ENCODE measurements at places on chromosomes 7 and 10.
A peak's percentile ranks its signal among the peaks of the same experiment; 100 is the strongest.

DNA sequence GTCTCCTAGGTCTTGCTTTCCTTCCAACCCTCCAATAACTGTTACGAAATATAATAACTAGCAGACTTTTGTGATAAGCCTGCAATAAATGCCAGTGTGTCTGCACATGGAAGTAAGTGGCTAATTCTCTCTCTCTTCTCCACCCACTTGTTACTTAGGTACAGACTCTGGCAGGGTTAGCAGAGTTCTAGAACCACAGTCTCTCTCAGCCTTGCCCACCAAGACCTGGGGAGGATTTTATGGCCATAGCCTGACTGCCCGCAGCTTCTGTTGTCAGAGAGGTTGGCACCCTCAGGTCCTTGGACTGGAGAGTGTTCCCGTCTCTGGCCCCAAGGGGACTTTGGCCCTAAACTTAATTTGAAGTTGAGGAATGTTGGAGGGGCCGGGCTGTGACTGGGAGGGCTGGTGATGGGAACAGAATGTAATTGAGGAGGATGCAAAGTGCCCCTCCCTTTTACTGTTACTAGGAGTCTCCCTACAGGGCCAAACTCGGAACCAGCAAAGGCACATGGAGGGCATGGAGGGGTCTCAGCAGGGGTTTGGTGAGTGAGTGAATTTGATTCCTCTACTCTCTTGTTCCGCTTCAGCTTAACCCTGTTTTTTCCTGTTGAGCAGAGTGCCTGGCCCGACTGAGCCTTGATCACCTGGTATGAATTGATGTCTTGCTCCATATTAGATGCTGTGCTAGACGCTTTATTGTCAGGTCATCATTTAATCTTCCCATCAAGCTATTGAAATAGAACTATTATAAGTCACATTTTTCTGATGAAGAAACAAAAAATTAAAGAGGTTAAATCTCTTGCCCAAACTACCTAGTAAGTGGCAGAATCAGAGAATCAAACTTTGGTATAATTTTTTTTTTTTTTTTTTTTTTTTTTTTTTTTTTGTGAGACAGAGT is 37.0 kb upstream of the LCOR start:
- DNase-seq = no peak

DNA sequence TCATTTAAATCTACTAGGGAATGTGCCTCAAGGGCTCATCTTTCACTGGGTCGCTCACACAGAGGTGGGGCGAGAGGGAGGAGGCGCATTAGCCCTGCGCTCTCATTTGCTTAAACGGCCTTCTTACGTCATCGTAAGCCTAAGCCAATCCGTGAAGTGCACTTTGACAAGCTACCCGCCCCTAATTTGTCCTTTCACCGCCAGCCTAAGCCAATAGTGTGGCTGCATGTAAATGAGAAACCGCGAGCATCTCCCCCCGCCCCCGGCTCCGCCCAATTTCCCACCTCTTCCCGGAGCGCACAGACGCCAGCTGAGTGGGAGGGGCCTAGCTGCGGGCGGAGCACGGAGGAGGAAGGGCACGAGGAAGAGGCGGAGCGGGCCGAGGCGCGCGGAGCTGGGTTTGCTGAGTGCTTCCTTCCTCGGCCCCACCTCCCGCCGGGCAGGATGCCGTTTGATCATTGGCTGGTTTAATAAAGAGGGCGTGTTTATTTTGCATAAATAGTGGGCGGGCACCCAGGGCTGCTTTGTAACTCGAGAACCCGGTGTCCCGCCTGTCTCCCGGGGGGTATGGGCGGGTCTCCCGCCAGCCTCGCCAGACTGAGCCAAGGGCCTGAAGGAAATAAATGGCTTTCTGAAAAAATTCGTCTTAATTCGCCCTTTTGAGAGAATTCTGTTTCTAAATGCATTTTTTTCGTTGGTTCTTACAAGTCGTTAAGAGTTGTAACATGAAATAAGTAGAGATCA is 289.6 kb upstream of the NFE2L3 start:
- peak; percentile 47 for DNase-seq

GRCh38 chr10:72419241-72419640 is 64.5 kb upstream of the DNAJB12 start:
- no peak for DNase-seq

DNA sequence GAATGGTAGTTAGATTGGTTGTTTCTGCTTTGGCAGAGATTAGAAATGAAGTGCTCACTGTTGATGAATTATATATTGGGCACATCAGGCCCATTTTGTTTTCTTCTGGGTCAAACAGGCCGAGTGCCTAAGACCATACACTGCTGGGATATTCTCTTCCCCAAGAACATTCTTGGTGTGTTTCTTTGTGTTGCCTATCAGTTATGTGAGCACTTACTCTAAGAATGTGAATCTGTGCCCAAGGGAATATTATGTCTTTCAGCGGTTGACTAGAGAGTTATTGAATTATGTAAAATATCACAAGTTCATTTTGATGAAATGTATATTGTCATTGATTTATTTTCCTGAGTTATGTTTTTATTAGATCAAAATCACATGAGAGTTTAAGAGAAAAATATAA is 255.5 kb upstream of the SMIM30 start:
- no peak for DNase-seq

GRCh38 chr10:1744524-1744923 is 7.2 kb upstream of the ADARB2 start:
- no peak for DNase-seq

DNA sequence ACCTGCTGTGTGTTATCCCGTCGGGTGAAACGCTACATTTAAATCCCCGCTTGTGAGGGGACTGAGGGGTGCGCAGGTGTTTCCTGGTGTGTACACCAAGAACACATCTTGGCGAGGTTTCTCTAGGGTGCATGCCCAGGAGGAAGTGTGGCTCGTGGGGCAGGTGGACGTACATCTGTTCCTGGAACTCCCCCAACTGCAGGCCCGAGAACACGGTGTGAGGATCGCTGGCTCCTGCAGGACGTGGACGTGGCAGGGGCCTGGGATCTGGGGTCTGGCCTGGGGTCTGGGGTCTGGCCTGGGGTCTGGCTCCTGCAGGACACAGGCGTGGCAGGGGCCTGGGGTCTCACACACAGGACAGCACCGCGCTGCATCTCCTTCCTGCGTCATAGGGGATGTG is 10.1 kb downstream of the KNDC1 start:
- DNase-seq = no peak

DNA sequence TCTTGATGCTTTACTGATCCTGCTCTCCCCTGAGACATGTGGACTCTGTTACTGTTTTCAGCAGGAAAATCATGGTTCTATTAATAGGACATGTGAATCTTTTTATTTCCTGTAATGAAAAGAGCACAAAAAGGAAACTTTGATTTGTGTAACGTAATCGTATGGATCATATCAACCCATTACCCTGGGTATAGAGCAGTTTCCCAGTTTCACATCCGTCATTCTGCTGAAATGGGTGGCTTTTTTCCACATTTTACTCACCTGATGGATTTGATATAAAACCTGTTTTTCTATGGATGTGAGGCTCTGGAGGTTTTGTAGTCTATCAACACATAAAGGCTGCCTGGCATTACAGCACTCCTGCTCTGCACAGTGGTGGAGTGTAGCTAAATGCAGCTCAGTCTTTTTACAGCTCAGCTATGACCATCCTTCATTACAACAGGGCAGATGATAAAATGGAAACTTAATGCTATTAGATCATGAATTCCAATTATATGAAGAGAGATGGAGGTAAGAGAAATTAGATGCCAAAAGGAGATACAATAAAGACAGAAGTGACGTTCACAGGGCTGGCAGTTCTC is 486.3 kb upstream of the C7orf33 start:
- no peak for DNase-seq

DNA sequence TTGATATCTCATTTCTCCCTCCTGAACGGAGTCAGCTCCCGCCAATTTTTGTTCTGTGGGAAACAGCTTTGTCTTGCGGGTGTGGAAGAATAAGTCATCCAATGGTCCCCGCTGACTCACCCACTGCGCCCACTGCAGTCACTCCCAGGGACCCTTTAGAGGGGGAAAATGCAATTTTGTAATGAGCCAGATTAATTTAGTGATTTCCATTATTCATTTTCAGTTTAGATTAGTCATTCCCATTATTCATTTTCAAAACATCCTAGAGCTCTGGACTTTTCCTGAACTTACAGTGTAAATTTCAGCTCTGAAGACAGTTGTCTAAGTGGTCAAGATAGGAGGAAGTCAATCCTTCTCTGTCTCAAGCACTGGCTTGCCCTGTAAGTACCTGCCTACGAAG is 154.9 kb upstream of the TMEM72 start:
- DNase-seq = no peak

- DNase-seq = no peak
These were observed 244.3 kb upstream of the KCND2 start for GRCh38 chr7:120028636-120029035.

DNA sequence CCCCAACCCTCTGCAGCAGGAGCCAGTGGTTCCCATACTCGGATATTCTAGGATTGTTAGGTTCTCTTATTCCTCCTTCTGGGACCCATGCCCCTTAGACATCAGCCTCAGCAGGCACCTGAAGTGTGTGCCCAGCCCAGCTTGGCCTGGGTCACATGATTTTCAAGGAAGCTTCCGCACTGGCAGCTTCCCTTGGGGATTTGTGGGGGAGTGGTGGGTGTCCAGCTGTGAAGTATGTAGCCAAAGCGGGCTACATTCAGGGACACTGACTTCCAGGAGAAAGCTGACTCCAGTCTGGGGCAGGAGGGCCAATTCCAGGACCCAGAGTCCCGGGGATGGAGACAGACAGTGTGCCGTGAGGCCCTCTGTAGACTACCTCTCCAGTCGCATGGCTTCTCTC is 1.3 kb downstream of the LDB1 start:
- no peak for DNase-seq

DNA sequence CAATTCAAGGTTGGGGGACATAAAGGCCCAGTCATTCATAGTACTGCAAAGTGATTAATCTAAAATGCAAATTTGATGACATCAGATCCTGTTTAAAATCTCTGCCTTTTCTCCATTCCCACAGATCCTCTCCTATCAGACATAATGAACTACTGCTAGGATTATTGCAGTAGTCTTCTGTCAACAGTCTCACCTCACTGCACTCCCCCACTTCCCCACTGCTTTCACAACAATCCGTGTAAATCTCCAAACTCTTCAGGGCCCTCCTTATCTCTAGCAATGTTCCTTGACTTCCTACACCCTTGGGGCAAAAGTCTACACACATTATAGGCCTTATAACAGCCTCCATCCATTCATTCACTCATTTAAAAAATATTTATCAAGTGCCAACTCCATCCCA is 112.4 kb downstream of the KBTBD2 start:
- no peak for DNase-seq

- DNase-seq = no peak
These were observed 239.0 kb upstream of the IMMP2L start for GRCh38 chr7:111801277-111801676.

- no peak for DNase-seq
These were observed 372.6 kb downstream of the LRMDA start for GRCh38 chr10:75803816-75804552.

GRCh38 chr7:39133088-39133487 is 155.4 kb downstream of the POU6F2 start:
- no peak for DNase-seq

DNA sequence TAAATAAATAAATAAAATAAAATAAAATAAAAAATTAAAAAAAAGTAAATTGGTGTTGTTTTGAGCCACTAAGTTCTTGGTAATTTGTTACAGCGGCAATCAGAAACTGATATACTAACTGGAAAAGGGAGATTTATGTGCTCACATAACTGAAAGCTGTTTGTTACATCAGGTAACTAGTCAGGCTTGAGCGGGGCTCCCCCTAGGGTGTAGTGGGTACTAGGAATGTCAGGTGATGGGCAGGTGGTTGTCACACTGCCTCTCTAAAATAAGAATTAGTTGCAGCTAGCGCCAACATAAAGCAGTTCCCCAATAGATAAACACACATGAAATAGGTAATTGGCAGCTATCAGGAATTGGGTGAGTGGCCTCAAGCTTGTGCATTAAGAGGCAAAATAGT is 1336.9 kb downstream of the XPNPEP1 start:
- no peak for DNase-seq

DNA sequence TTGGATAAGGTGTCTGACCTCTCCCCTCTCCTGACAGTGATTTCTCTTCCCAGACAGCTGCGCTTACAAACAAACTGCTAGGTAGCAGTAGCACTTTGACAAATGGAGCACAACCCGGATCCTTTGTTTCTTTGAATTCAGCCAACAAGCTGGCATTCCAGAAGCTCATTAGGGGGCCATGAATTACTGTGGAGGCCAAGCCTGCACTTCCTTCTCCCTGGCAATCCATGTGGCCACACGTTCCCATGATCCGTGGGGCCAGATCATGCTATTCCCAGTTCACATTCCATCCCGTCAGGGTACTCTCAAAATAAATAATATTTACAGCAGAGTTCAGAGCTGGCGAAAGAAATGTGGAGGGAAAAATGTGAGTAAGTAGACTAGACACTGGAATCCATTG is 172.4 kb downstream of the PRPF18 start:
- no peak for DNase-seq

DNA sequence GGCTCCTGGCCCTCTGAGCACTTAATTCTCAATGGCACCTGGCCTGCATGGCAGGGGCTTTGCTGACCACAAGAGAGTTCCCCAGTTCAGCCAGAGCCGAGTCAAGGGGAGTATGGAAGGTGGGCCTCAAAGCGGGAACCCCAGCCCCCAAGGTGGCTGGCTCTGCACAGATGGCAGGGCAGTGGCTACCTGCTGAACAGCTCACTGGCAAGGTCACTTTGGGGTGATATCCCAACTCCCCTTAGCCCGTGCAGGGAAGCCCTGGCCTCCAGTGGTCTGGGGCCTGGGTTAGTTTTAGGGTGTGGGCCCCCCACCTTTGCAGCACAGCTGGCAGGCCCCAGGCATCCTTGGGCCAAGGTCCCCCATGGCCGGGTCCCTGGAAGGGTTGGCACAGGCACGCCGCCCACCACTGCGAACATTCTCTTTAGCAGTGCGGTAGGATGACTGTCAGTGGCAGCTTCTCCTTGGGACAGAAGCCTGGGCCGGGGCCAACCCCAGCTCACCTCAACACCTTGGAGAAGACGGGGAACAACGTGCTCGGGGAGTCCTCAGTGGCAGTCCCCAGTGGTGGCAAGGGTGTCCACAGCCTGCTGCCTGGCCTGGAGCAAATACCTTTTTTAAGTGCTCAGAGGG is 36.8 kb downstream of the PPIF start:
- DNase-seq = no peak

- DNase-seq = no peak
These were observed 106.1 kb downstream of the PPP1R3A start for GRCh38 chr7:113812591-113813255.

DNA sequence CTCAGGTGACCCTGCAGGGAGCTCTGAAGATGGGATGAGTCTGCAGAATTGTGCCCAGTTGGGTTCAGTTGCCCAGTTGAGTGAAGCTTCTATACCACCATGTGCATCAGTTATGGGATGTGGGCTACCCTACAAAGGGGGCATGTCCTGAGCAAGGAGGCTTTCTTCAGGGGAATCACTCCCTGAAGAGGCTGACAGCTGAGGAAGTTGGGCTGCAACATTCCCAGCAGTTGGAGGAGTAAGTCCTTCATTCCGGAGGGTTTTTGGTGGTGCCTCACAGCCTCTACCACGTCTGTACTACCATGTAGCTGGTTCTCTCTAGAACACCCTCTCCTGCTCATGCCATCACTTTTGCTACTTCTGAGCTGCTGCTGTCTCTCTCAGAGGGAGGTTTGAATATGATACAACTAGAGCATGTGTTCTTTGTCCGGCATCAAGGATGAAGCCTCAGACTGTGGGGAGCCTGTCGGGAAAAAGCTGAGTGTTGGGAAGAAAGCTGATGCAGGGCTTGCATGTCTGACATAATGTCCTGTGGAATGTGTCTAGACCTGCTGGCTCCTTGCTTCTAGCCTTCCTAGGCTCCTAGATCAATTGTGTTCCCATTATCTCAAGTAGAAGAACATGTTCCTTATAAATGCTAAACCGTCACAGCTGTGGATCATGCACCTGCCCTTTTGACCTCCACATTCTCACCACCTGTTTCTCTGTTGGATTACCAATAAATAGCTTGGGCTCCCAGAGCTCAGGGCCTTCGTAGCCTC is 355.8 kb downstream of the CCSER2 start:
- no peak for DNase-seq
